ENCODE measurements at places on chromosomes 12 and 14.

- no peak for DNase-seq
Observed at GRCh38 chr14:67817750-67818438, 1.5 kb upstream of the ZFYVE26 start.

- peak; percentile 27 for DNase-seq
Observed at GRCh38 chr14:69354383-69355153, 43.5 kb downstream of the ERH start.

DNA sequence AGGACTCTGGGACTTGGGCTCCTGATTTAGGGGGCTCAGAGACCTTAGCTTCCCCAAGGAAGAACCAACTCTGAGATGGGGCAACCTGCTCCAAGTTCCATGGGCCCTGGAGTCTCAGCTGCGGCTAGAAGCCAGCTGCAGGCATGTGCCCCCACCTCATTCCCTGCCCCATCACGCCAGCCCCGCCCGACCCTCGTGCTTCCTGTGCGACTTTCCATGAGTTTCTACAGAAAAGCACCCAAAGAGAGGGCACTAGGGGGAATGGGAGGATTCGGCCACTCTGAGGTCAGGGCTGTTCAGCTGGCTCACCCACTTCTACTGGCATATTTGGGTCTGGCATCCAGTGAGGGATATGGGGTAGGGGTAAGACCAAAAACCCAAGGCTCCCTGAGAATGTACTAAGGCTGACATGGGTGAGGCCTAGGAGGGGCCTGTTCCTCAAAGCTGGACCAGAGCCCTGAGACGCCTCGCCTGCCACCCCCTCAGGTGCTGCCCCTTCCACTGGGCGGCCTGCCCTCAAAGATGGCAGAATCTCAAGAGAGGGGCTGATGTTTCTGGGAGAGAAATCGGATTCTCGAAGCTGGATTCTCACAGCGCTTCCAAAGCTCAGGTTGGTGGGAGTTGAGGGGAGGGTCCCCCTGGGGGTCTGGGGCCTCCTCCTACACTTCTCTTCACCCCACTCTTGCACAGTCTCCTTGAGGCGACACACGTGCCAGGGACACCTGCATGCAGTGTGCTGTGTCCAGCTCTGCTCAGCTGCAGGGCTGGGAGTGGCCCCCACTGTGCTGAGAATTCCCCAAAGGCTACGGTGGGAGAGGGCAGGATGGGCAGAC lies 22.1 kb downstream of the FAIM2 start:
- no peak for DNase-seq

GRCh38 chr14:91244501-91244901 lies at the start of gene GPR68:
GPR68 (minus strand) TSS chr14:91244704; CDS start chr14:91235050, 9,654 bp downstream.
- DNase-seq, result no peak

DNA sequence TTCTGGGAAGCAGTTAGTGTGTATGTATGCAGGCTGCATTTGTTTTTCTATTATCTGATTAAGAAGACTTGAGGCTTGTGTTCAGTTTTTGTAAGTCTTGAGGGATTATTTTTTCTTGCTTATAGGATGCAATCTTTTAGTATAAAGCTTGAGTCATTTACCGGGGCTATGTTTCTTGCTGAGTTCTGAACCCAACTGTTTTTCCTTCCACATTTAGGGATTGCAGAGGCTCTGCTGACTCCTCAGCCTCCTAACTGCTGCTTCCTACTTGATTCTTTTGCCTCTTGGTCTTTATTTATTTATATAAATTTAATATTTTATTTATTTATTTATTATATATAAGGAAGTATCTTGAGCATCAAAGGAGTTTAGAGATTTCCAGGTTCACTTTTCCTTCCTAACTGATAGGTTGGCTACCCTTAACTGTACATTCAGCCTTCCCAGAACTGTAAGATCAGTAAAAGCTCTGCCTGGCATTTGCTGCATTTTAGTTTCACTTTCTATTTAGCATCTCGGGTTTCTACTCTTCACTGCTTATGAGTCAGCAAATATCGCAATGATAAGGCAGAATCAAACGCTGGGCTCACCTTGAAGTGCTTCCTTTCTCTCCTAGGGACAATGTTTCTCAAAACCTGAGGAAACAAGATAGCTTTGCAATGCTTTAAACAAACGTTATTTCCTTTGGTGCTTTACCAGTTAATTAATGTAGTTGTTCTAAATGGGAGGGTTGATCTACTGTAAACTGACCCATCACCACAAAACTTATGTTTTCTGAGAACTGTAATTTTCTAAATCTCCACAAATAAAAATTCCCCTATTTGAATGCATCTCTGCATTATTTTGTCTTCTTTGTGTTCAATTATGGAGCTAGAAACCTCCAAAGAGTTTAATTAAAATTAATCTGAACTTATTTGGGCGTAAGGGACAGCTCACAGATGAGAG lies 1183.7 kb upstream of the TMEM132C start:
- peak; percentile 35 for DNase-seq

- DNase-seq, result peak; percentile 46
Observed at GRCh38 chr12:80101126-80101525, 1.8 kb downstream of the OTOGL start.

- peak; percentile 6 for DNase-seq
Observed at GRCh38 chr12:80187660-80188090, 88.3 kb downstream of the OTOGL start.

DNA sequence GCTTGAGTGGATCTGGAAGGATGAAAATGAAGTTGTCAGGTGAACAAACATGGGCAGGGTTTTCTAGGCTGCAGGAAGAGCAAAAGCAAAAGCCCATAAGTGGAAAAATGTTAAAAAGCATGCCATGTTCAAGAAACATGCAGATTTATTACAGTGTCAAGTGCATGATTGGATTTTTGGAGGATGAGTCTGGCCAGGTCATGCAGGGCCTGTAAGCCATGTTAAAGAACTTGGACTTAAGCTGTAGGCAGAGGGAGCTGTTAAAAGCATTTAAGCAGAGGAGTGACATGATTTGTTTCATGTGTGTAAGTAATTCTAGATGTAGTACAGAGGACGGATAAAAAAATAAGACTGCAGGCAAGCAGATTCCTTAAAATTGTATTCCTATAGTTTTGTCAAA lies 16.3 kb upstream of the SINHCAF start:
- no peak for DNase-seq

GRCh38 chr12:66848967-66849366 lies 170.1 kb upstream of the GRIP1 start:
- DNase-seq, result no peak

DNA sequence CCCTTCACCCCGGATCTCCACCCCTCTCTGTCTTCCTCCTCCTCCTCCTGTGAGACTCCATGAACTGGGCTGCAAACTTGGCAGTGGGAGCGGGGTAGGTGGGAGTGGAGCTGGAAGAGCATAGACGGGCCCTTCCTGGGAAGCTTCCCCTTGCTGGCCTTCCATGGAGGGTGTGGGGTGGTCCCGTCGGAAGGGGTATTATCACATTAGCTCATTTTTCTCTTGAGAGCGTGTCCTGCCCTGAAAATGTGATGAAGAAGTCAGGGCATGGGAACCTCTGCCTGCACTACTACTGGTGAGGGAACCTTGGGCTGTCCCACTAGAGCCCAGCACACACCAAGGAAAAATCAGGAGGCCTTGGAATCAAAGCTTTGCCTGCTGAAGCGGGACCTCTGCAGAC lies 66.5 kb downstream of the CACNA1C start:
- no peak for DNase-seq

DNA sequence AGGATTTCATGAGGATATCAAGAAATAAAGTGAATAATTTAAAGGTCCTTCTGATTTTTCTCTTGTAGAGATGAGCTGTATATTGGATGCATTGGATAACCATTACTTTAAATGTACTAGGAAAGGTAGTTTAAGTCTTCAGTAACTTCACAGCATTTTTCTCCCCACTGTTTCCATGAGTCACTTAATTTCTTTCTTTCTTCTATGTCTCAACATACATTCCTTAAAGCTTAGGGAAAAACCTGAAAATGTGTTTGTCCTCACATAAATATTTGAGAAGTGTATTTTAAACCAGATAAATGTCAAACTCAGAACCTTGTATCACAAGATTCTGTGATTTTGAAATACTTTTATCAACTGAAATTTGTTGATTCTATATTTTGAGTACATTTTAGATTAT lies 1970.2 kb upstream of the FLRT2 start:
- DNase-seq, result no peak

GRCh38 chr12:47094804-47095203 lies 15.0 kb upstream of the AMIGO2 start:
- DNase-seq, result no peak

DNA sequence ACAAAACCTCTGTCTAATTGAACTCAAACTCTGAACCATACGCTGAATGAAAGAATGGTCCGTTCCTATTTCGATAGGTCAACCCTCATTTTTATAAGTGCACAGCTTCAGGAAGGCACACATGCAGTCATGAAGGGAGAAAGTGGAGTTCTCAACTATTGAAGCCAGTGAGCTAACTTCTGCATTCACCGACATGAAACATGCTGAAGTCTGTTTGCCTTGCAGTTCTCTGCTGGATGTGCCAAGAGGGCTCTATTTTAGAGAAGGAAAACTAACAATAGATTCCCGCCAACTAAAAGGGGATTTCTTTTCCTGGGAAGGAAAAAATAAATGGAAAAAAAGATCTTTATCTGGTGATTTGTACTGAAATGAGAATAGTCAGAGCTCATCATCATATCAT lies 191.0 kb upstream of the PLEKHG7 start:
- no peak for DNase-seq

DNA sequence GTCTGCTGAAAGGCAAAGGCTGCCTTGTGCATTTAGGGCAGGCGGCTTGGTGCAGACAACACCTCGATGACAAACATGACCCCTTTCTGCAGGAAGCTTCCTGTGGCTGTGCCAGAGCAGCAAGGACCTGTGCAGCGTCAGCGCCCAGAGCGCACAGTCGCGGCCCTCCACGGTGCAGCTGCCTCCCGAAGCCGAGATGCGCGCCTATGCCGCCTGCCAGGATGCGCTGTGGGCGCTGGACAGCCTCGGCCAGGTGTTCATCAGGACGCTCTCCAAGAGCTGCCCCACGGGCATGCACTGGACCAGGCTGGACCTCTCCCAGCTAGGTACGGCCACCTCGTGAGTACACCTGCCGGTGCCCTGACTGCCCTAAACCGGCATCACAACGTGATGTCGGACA lies 57.3 kb downstream of the ANKRD9 start:
- DNase-seq, result no peak

GRCh38 chr14:96056509-96057422 lies 17.6 kb downstream of the C14orf132 start:
- DNase-seq, result no peak

Measured in putamen (tissue), 1 donor.